ENCODE measurements at places on chromosomes 3 and 15. TPM values are rescaled to one million over a fixed set of nuclear protein-coding genes. Genes with fewer than 3 reads are reported as not detected.

Gene AADACL2
- total RNA-seq, result not detected

Gene TGM5
- not detected for total RNA-seq

Gene C2CD4A
- total RNA-seq, result not detected

Gene CALML4
- total RNA-seq, result 0.30 TPM

Gene LYZL4
- total RNA-seq, result not detected

Gene PYGO1
- 10.4 TPM for total RNA-seq

Gene CHRD
- 0.55 TPM for total RNA-seq

Gene EDC3
- 17.8 TPM for total RNA-seq

Gene ACAN
- total RNA-seq, result under 0.01 TPM

Gene C3orf70
- total RNA-seq, result 1.5 TPM

Gene SLC6A1
- 0.05 TPM for total RNA-seq

Gene TBC1D23
- total RNA-seq, result 98.6 TPM

Gene PLEKHO2
- 23.2 TPM for total RNA-seq

Gene C15orf62
- total RNA-seq, result 0.05 TPM

Gene ALPK3
- total RNA-seq, result 0.89 TPM

Gene ACP3
- total RNA-seq, result 0.05 TPM

Gene LRRC3B
- not detected for total RNA-seq

Gene FOXB1
- not detected for total RNA-seq

Gene IMPG2
- 0.59 TPM for total RNA-seq

Gene TIGIT
- total RNA-seq, result not detected

Gene FAM174B
- not detected for total RNA-seq

Gene LSAMP
- total RNA-seq, result 5.7 TPM

Gene TRPM1
- total RNA-seq, result not detected

Gene CA12
- total RNA-seq, result 98.9 TPM

Gene COMMD4
- 39.5 TPM for total RNA-seq

Gene INKA1
- 3.9 TPM for total RNA-seq

Gene CHRM5
- not detected for total RNA-seq

Gene CD86
- not detected for total RNA-seq

Gene ATG7
- 119 TPM for total RNA-seq

Gene SUSD5
- total RNA-seq, result 1.5 TPM

Gene SEC22A
- total RNA-seq, result 46.7 TPM

Gene ARPP19
- total RNA-seq, result 127 TPM

Gene GATM
- 0.28 TPM for total RNA-seq

Gene MELTF
- total RNA-seq, result 9.8 TPM

Gene RNU5B-1
- not detected for total RNA-seq

Gene PLSCR5
- not detected for total RNA-seq

Gene MKRN3
- total RNA-seq, result not detected
